ENCODE measurements at places on chromosomes 5 and 9.

- no peak for DNase-seq
Observed at GRCh38 chr9:137369911-137370764, 52.8 kb downstream of the EXD3 start.

- no peak for DNase-seq
Observed at GRCh38 chr9:68462105-68462775, 78.4 kb downstream of the TMEM252 start.

- peak; percentile 73 for DNase-seq
Observed at GRCh38 chr5:60522292-60522905, 177.6 kb downstream of the DEPDC1B start.

DNA sequence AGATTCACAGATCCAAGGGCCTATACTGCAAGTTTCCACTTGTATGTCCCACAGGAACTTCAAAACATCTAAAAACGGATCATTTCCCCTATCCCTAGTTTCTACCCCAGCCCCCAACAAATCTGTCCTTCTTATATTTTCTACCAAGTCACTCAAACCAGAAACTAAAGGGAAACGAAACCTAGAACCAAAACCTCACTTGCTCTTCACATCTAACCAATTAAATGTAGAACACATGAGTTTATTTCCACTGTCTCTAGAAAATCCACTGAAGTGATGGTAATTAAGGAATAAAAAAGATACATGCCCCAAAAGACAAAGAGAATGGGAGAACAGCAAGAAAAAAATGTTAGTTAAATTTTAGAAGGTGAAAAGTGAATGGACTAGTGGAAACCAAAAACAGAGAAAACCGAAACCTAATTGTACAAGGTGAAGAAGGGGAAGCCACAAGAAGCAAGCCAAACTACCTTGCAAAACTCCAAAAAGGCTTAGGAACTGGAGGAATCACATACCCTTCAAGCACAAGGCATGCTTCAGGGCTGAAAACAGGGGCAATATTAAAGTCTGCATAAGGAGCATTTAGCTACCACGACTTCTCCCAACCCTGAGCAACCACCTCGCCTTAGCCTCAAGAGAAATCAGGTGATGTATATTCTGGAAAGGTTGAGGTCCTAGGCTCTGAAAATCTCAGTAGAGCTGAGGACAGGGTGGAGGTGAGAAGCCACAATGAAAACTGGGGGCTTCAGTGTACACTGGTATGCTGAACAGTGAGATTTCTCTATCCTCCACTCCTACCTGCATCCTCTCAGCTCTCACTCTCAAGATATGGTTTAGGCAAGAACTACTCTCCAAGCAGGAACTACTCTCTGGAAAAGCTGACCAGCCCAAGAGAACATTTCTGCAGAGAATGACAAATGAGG, 11.1 kb downstream of the SMU1 start:
- peak; percentile 59 for DNase-seq

DNA sequence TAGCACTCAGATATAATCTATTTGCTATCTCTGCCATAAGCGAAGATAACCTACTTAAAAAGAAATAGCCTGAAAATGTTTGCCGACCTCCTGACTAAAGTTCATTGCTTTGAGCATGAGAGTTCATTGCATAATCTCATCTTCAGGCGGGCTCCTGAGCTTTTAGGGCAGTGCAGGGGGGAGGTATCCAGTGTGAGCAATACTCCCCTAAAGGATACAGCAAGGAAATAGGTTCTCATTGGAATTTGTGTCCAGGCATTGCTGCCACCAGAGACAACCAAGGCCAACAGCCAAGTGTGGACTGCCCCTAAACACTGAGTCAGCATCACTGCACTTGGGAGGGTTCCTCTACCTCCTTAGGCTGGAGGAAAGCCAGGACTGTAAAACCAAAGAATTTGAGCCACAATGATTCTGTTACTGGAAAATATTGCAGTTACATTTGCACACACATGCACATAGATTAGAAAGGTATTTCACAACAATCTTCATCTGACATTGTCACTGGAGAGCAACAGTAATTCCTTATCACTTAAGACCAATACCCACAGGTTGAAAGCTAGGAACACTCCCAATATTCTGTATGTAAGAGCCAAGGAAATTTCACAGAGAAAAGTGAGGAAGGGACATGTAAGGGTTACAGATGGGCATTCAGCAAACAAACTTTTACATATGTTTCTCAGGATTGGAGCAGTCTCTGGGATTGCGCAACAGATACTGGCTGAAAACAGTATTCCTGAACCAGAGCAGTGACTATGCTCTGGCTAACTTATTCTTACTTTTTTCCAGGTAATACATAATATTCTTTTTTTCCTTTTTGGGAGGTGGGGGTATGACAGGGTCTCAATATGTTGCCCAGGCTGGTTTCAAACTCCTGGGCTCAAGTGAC, 98.6 kb upstream of the TLE1 start:
- DNase-seq: no peak

- no peak for DNase-seq
Observed at GRCh38 chr5:5965132-5965531, 413.2 kb downstream of the MED10 start.

- DNase-seq: no peak
Observed at GRCh38 chr5:87408204-87408603, 4.5 kb downstream of the CCNH start.

DNA sequence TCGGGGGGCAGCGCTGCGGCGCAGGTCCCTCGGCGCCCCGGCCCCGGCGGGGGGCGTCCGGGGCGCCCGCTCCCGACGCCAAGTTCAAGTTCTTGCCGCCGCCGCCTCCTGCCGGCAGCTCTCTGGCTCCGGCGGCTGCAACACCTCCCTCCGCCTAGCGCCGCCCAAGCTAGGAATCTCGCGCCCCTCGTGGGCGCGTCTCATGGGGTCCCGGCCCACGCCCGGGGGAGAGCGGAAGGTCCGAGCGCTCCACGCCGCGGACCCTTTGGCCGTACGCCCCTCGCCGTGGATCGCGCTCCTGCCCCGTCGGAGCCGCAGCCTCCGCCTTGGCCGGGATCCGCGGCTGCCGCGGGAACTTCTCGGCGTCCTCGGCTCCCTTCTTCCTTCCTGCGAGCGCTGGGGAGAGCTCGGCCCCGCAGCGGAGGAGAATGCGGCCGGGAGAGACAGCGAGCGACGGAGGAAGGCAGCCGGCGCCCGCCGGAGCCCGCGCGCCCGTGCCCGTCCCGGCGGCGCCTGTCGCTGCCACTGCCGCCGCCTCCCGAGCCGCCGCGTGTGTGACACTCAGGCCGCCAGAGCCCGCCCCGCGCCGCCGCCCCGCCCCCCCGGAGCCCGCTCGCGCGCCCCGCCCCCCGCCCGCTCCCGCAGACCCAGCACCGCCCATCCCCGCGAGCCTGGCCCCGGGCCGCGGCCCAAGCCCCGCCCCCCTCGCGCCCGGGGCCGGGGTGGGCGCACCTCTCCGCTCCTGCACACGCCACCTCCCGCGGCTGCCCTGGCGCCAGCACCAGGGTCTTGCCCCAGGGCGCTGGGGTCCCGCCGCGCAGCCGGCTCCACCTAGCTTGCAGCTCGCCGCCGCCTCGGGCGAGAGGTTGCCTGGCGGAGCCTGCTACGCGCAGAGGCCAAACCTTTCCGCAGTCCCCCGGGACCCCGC, at the start of gene SHB:
Gene SHB, minus strand, starts transcription at position 527 of the 928 bp plus-strand sequence. CDS start 582 bp downstream, outside the sequence.
- DNase-seq: peak; percentile 95

DNA sequence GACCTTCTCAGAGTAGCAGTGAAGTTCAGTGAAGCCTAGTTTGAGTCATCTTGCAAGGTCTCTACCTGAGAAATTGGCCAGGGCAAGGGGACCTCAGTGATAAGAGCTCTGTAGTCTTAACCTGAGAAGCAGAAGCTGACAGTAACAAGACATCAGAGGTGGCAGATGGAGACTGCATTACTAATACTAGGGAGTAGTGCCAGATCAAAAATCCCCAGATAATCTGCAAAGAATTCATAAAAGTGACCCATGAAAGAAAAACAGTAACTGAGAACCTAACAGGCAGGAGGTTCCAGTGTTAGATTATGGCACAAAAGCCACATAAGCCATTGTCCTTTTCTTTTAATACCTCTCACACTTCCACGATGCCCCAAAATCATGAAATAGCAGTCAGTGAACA, 175.5 kb downstream of the MUSK start:
- DNase-seq: no peak

DNA sequence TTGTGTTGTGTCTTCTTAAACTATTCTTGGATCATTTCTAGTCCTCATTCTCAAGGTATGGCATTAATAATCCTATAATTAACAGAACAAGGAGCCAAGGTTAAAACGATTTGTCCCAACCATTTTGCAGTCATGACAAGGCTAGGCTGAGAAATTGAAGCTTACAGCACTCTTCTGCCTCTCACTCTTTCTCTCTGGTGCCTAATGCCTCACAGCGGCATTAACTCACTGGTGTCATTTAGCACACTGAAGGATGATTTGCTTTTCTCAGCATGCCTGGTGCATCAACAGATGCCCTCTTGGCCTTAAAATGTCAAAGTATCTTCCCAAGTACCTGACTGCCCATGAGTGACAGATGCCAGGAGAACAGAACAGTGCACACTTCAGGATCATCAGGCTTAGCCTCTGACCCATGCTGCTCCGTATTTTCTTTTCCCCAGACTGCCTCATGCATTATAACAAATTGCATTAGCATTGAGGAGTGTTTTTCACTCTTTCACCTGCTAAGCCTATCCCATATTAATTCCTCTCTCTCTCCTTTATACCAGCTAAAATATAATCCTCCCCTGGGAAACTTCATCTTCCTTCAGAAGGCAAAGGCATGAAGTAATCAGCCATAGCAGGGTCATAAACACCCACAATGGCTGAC, 61.1 kb upstream of the SV2C start:
- no peak for DNase-seq

DNA sequence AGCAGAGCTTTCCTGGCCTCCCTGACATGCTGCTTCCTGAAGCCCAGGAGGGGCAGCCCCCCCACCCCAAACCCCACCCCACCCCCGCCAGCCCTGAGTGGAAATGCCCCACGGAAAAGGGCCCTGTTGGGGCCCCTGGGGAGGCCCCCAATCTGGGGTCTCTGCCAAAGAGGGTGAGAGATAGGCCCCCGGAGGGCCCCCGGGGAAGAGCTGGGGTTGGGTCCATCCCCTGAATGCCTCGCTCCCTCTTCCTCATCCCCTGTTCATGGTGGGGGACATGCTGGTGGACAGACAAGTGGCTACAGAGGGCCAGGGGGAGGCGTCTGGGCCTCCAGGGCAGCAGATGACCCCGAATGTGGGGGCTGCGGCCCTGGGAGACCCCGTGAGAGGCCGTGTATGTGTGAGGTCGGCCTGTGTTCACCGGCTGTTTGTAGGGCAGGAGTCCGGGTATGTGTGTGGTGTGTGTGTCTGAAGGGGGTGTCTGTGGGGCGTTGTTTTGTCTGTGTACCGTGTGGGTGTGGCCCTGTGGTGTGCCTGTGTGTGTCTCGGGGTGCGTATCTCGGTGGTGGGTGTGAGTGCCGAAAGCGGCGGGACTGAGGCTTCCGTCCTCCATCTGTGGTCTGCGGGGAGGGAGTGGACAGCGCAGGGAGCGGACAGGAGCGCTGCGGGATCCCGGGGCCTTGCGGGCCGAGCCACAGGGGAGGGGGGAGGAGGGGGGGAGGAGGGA, 11.3 kb downstream of the C9orf50 start:
- DNase-seq: peak; percentile 73

- peak; percentile 21 for DNase-seq
Observed at GRCh38 chr5:59799668-59800346, 93.7 kb downstream of the PDE4D start.

- DNase-seq: no peak
Observed at GRCh38 chr9:36110434-36110833, 26.1 kb upstream of the GLIPR2 start.

DNA sequence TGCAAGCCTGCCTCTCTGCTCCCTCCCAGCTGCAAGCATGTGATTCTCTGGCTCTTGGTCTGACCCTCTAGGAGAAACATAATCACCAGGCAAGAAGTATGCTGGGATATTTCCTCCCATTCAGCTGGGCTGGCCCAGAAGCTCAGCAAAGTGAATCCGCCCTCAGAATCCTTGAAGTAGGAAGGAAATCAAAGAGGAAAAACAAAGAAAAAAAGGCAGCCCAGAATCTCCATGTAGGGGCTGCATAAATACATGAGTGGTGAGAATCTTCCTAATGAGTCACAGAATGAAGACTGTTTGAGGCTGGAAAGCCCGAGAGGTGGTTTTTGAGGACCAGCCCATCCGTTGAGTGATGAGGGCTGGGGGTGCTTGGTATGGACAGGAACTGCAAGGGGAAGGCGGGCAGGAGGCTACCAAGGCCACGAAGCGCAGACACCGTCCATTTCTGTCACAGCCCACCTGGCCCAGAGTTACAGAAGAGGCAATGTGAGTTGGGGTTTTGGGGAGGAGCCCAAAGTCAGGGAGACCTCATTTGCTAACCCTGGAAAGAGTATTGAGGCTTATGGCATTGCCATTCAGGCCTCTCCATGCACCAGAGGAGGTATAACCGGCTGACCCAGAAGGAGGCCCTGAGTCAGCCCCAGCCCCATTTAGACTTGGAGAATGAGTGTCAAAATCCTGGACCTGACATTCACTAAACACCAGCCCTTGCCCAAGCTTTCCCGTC, 33.4 kb upstream of the TGFBR1 start:
- no peak for DNase-seq

DNA sequence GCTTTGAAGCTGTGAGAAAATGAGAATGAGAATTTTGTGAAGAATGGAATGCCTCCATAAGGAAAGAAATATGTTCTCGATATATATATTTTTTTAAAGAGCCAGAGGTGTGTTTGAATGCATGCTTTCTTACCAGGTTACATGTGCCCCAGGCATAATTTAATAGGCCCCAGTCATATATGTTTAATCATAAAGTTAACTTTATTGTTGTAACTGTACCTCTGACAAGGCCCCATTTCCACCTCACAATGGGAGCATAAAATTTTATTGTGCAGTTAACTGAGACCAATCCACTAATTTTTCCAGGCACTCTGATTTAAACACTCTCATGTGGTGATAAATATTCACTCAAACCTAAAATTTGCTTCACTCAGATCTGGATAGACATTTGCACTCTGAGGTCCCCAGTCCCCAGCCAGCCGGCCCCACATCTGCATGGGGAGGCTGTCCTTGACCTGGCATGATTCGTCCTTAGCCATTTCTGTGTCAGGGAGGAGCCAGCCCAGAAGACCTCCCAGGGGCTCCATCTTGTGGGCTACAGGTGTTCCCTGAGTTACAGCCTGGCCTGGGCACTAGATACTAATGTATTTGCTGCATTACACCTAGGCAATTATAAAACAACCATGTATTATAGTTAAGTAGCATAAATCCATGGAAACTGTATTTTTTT, 245.8 kb downstream of the MTRR start:
- DNase-seq: no peak

DNA sequence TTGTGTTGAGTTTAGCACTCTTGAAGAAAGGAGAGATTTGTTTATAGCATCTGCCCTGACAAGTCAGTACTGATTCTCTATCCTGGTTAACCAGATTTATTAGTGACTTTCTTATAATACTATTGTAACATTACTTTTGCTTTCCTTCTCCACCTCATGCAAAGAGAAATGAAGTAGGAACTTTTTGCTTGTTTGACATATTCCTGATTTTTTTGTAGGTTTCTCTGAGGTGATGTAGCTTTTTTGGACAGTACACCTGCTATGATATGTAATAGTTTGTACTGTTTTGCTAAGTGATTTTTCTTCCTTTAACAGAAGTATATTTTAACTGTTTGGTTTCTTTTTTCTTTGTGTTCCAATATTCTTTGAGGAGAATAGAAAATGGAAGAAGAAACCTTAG, 117.7 kb downstream of the ZCCHC7 start:
- no peak for DNase-seq
